ENCODE measurements at places on chromosomes 12 and 14. TPM values are rescaled to one million over a fixed set of nuclear protein-coding genes. Genes with fewer than 3 reads are reported as not detected.

DAD1 gene
- 77.2 TPM for total RNA-seq

TOMM20L gene
- total RNA-seq, result not detected

SPIC gene
- not detected for total RNA-seq

SOX5 gene
- total RNA-seq, result 47.7 TPM

ACOT6 gene
- not detected for total RNA-seq

RILPL1 gene
- 5.6 TPM for total RNA-seq

A2M gene
- 61.8 TPM for total RNA-seq

TSHR gene
- 1.5 TPM for total RNA-seq

HOXC13 gene
- total RNA-seq, result not detected

NGB gene
- 1.5 TPM for total RNA-seq

CABP1 gene
- total RNA-seq, result 3.3 TPM

ABCC9 gene
- total RNA-seq, result 12.6 TPM

CLEC6A gene
- not detected for total RNA-seq

REP15 gene
- 0.82 TPM for total RNA-seq

ERP27 gene
- not detected for total RNA-seq

LALBA gene
- not detected for total RNA-seq

DLK1 gene
- total RNA-seq, result 0.54 TPM

CCDC60 gene
- not detected for total RNA-seq

SCN8A gene
- 80.3 TPM for total RNA-seq

SLC25A47 gene
- not detected for total RNA-seq
